Stimulated activated CD4-positive, alpha-beta T cell treated with anti-CD3 and anti-CD28 coated beads, Interleukin-1b, Interleukin-23, amount 100 ng/mL, for 24 hours (primary cell): ENCODE measurements at places on chromosomes 6 and 20.
A peak's percentile ranks its signal among the peaks of the same experiment; 100 is the strongest.

- DNase-seq: no peak
These were observed 37.9 kb downstream of the IPCEF1 start for GRCh38 chr6:154318721-154319120.

GRCh38 chr20:44640522-44640921 is 11.0 kb downstream of the ADA start:
- no peak for DNase-seq

GRCh38 chr20:10111959-10112250 is 77.1 kb downstream of the ANKEF1 start:
- no peak for DNase-seq

DNA sequence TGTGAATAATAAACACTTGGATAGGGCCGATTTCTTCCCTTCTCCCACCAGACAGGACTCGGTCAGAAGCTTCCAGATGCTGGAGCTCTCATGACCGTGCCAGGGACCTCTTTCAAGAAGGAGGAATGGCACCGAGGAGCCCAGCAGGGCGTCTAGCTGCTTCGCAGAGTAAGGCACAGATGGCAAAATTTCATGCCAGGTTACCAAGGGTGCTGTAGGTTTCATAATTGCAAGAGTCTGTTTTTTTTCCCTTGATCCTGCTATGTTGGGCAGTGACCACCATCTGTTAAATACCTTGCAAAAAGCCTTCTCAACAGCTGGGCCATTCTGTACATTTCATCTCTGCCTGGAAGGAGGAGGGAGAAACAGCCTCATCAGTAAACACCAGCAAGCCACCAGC is 111.8 kb downstream of the EDN3 start:
- no peak for DNase-seq

GRCh38 chr6:28802417-28803336 is 121.1 kb downstream of the TRIM27 start:
- DNase-seq: no peak

- DNase-seq: no peak
These were observed 1.1 kb upstream of the SLC32A1 start for GRCh38 chr20:38723017-38723847.

- DNase-seq: no peak
These were observed 5.7 kb upstream of the RAB5IF start for GRCh38 chr20:36599912-36600345.

DNA sequence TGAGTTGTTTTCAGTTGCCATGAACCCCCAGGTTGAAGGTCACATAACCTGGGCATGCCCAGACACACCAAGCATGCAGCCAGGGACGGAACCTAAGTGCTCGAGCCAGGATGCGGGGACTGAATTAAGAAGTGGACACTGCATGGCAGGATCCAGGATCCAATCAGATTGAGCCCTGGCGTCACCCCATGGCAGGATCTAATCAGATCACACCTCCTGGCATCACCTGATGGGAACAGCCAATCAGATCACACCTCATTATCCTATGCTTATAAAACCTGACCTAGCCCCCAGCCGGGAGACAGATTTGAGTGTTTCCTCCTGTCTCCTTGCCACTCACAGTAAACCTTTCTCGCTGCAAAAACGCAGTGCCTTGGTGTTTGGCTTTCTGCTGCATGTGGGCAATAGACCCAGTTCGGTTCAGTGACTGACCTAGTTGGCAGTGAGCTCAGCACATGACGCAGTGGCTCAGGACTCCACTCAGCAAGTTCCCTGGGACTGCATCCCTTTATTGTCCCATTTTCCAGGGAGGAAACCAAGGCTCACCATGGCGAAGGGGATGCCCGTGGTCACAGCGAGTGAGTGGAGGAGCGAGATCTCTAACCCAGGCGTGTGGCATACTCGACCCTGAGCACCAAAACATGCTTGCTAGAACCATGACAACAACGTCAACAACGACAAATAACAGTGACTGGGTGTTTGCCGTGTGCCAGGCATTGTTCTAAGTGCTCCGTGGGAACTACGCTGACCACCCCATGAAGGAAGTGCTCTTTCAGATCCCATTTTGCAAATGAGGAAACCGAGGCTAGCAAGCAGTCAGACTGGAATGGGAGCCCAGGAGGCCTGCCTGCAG is 66.3 kb downstream of the RBM38 start:
- no peak for DNase-seq

DNA sequence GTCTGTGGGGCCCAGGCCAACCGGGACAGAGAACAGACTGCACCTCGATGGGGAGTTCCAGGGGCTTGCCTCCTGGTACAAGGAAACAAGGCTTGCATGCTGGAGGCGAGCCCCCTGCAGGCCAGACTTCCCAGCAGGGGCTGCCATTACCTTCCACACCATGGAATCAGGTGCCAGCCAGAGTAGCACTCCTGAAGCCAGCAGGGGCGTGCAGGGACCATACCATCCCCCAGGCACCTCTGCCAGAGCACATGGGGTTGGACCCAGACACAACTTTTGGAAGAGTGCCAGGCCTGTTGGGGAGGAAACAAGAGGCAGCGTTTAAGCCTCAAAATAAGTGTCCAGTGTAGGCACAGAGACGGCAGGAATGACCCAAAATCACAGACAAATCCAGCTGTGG is 6.5 kb downstream of the DDO start:
- no peak for DNase-seq

DNA sequence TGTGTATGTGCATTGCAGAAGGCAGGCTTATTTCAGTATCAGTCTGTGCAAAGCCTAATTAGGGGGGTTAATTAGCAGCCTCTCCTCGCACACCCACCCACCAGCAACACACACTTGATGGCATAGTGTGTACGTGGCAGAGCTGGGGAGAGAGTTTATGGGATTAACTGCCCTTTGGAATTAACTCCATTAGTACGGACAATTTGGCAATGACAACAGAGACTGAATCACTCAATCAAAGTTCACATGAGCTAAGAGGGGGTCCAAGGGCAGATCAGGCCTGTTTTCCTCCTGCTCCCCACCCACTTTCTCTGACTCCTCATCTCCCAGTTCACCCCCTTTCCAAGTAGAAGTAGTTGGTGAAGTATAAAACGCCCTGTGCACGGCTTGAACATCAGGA is 69.5 kb downstream of the LRFN2 start:
- no peak for DNase-seq

GRCh38 chr6:106736502-106736901 is 107.1 kb downstream of the QRSL1 start:
- no peak for DNase-seq

GRCh38 chr20:58618351-58619076 is 32.6 kb upstream of the STX16 start:
- DNase-seq: no peak

DNA sequence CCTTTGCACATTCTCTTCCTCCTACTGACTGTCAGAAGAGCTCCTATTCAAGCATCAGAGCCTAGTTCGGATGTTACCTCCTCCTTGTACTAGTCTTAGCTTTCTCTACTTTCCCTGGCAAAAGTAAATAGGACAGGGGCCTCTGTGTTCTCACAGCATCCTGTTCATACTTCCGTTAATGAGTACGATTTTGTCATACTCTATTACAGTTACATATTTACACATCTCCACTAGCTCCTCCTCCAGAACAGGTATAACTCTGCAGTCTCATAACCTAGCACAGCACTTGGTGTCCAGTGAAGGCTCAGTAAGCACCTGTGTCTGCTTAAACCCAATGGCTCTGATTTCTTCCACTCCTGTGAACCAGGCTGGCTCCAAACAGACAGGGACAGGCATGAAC is 7.0 kb downstream of the ELMO2 start:
- DNase-seq: no peak

GRCh38 chr6:141326426-141326825 is 806.3 kb upstream of the GJE1 start:
- DNase-seq: peak; percentile 18

DNA sequence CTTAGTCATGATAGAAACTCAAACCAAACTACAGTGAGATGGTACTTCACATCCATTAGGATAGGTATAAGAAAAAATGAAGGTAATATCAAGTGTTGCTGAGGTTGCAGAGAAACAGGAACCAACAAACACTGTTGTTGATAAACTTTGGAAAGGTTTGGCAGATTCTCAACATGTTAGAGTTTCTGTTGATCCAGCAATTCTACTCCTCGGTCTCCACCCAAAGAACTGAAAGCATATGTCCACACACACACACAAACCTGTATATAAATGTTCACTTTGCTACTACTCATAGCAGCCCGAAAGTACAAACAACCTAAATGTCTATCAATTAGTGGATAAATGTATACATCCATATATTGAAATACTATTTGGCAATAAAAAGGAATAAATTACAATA is 128.3 kb upstream of the CARMIL1 start:
- DNase-seq: no peak

- DNase-seq: no peak
These were observed 46.3 kb upstream of the ENTPD6 start for GRCh38 chr20:25148982-25149846.

DNA sequence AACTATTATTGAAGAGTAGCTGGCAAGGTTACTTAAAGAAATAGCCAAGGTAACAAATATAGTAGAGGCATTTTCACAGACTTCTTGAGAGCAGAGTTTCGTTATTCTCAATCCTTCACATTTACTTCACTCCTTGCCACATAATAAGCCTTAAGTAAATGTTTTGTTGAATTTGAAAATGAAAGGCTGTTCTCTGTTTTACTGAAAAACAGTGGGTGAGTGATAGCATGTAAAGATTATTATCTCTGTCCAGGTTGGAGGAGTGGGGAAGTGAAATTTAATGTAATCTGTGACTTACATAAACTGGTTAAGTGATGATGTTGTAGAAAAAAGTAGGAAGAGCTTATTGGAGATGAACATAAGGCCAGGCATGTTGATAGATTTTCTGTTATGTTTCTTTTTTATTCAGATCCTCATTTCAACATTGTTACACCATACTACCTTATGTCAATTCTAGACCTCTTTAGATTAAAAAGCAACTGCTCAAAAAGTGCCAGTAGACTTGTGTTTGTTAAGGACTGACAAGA is 55.0 kb downstream of the QKI start:
- DNase-seq: no peak

DNA sequence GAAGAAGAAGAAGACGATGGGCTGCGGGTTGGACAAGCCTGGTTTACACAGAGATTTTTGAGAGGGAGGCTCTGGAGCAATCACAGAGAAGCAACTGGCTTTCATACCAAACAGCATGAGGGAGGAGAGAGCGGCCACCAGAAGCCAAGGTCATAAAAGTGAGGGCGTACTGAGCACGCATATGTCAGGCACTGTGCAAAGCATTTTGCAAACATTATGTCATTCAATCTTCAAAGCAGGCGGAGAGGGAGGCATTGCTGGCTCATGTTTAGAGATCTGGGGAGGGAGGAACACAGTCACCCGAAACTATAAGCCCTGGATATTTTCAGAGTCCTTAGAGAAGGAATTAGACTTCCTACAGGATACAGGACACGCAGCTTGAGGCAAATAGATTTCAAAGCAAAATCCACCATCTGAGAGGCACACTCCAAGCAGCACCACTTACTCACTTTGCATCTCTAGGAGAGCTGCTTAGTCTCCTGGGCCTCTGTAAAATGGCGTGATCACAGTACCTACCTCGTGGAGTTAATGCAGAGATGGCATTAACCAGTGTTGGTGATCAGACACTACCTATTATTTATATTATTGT is 24.6 kb downstream of the RAMACL start:
- no peak for DNase-seq

GRCh38 chr20:59804347-59804746 is 129.1 kb downstream of the SYCP2 start:
- DNase-seq: no peak

GRCh38 chr20:48619126-48620101 is 208.4 kb downstream of the PREX1 start:
- DNase-seq: no peak

GRCh38 chr20:36604952-36605398 is 604 bp upstream of the RAB5IF start:
- no peak for DNase-seq

DNA sequence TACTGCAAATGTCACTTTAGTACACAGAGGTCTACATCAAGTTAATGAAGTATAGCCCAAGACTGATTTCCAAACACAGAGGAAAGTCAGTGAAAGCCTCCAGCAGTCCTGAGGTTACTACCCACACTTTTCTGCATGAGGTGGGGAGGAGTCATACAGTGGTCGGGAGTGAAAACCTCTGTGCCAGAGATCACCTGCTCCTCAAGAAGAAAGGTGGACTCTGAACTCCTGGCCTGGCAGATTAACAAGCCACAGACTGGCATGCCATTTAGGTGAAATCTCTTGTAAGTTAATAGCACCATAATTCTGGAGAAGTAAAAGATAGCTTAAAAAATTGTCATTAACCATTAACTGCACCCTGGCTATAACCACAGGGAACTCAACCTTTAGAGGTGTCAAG is 125.0 kb upstream of the LAMP5 start:
- no peak for DNase-seq

DNA sequence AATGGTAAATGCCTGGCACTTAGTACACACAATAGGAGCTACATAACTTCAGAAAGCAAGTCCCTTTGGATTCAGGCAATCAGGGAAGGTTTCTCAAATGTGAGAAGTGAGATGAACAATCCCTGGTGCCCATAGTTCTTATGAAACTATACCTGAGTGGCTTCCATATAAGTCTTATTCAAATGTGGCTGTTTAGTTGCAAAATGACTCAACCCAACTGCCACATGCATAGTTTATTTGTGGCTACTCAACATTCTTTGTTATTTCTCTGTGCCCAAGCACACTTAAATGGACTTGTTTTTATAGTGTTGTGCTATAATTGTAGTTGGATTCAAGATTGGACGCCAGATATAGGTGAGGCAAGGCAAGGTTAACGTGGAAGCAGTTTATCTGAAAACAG is 93.7 kb upstream of the ATXN1 start:
- DNase-seq: no peak

GRCh38 chr6:9521152-9521530 is 893.7 kb downstream of the TFAP2A start:
- DNase-seq: no peak

- DNase-seq: peak; percentile 7
These were observed 55.2 kb downstream of the TIAM2 start for GRCh38 chr6:155050311-155050710.

- DNase-seq: no peak
These were observed 630.8 kb downstream of the PHF3 start for GRCh38 chr6:64266351-64266821.

- no peak for DNase-seq
These were observed at the start of gene MC3R for GRCh38 chr20:56247954-56248782. Gene MC3R, plus strand, starts transcription at chr20:56248732. Its CDS starts 112 bp downstream, at chr20:56248844.

- DNase-seq: no peak
These were observed 40.0 kb upstream of the NRN1 start for GRCh38 chr6:6046716-6047115.
